Glutamatergic neuron (in vitro differentiated cells): ENCODE measurements at places on chromosomes 3 and 15. TPM values are rescaled to one million over a fixed set of nuclear protein-coding genes. Genes with fewer than 3 reads are reported as not detected.

Gene ROPN1
- not detected for total RNA-seq

GRCh38 chr3:5312290-5312689 is 124.8 kb downstream of the EDEM1 start:
- DNase-seq, result no peak
- no peaks in the 10 kb centered on the region for H3K27me3 ChIP-seq
- H3K36me3 ChIP-seq, result no peaks in the 10 kb centered on the region
- no peak overlapping the region for H3K4me3 ChIP-seq

GRCh38 chr3:108177536-108177935 is 44.7 kb downstream of the IFT57 start:
- no peaks in the 10 kb centered on the region for H3K27me3 ChIP-seq
- DNase-seq, result no peak
- H3K4me3 ChIP-seq, result no peak overlapping the region
- H3K4me1 ChIP-seq, result peaks cover 16% of the 10 kb centered on the region
- H3K27ac ChIP-seq, result no peak overlapping the region

DNA sequence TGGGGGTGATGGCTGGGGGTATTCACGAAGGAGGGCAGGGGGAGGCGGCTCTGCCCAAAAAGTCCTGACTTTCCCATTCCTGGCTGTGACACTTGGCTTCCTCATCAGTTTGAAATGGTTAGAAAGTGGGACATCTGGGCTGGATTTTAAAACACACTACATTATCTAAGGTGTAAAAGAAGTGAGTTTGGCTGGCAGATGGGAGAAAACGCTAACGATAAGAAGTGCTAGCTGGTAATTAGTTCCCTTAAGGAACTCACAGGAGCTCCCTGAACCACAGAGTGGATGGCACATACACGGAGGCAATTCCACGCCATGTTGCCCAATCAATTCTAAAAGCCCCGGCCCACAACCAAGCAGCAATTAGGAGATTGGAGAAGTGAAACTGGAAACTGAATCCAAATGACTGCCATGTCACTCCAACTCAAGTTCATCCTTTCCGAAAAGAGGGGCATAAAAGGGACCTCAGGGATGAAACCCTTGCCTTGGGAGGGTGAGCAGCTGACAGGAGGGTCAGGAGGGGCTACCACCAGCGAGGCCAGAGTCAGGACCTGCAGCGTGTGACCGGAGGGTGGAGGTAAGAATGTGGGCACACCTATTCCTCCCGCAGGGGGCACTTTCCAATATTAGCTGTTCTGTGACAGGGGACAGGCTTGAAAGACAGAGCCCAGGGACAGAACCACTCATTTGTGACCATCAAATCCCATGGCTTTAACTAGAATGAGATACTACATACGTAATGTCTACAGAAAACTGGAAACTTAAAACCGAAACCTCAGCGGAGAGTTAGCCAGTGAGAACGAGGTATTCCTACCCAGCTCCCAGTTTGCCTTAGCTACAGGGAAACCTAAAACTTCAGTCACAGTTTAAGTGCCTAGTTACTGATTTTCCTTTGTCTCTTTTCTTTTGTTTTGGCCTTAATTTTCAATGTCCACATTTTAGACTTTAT is 95.3 kb upstream of the OXTR start:
- H3K27ac ChIP-seq, result no peak overlapping the region
- no peaks in the 10 kb centered on the region for H3K4me1 ChIP-seq

GRCh38 chr15:87369269-87369668 is 887.3 kb downstream of the NTRK3 start:
- H3K27me3 ChIP-seq, result no peaks in the 10 kb centered on the region
- peaks cover 6% of the 10 kb centered on the region for H3K36me3 ChIP-seq
- H3K27ac ChIP-seq, result no peak overlapping the region
- DNase-seq, result no peak
